Stimulated activated CD4-positive, alpha-beta T cell treated with anti-CD3 and anti-CD28 coated beads, Interleukin-12 subunit alpha, Interleukin-12 subunit beta, amount 100 ng/mL, for 24 hours (primary cell): ENCODE measurements at places on chromosomes 2 and 18.

GRCh38 chr2:28048341-28048740, 157.8 kb downstream of the BABAM2 start:
- no peak for DNase-seq

DNA sequence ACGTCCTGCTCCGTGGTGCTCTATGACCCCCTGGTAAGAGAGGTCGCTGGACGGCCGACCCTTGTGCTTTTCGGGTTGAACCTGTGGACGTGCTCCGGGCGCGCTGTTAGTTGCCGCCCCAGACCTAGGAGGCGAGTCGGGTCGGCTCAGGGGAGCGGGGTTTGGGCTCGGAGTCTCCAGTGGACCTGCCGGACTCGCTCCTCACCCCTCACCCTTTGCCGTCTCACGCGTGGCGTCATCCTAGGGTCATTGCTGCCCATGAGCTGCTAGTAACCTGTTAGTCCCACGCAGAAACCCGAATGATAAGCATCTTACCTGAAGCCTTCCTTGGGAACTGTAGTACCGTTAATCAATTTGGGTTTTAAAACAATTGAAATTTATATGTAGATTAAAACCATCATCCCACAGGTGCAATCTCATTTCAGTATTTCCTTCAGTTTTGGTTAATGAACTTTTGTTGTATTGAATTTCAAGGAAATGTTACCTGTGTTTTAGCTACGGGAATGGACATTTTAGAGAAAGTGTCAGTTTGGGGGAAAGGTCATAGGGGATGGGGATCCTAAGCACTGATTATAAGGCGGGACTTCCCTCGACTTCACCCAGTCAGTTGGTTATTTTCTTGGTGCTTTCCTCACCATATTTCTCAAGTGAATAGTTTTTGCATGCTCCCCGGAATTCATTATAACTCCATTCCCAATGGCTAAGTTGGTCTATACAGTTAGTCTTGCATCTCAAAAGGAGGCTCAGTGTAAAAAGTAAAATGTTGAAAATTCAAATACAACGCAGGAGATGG, 536 bp downstream of the ELP2 start:
- DNase-seq: no peak

- no peak for DNase-seq
These were observed 91.4 kb upstream of the RBMS1 start for GRCh38 chr2:160584972-160585494.

- no peak for DNase-seq
These were observed 610.4 kb downstream of the ERBB4 start for GRCh38 chr2:211928201-211928600.
